M059J (cell line): ENCODE measurements at places on chromosomes 5 and 9. TPM values are rescaled to one million over a fixed set of nuclear protein-coding genes. Genes with fewer than 3 reads are reported as not detected.

SLIT3 gene
- total RNA-seq, result 0.17 and 0.62 TPM in 2 replicates

PPP2R2B gene
- total RNA-seq, result 7.6 and 9.1 TPM in 2 replicates

SMAD5 gene
- total RNA-seq, result 34.5 and 42.6 TPM in 2 replicates

TXNDC8 gene
- not detected in 2 replicates for total RNA-seq

RXRA gene
- total RNA-seq, result 12.5 and 22.6 TPM in 2 replicates

ACO1 gene
- total RNA-seq, result 22.1 and 40.5 TPM in 2 replicates

TLX3 gene
- total RNA-seq, result not detected in 2 replicates

CAVIN4 gene
- 0.37 and 0.59 TPM in 2 replicates for total RNA-seq

PCA3 gene
- total RNA-seq, result not detected in 2 replicates

ESM1 gene
- total RNA-seq, result 0.37 and 1.1 TPM in 2 replicates
